Lower lobe of right lung (tissue), 2 donors: ENCODE measurements at places on chromosomes 6 and 20. TPM values are rescaled to one million over a fixed set of nuclear protein-coding genes. Genes with fewer than 3 reads are reported as not detected.
A peak's percentile ranks its signal among the peaks of the same experiment; 100 is the strongest.

DNA sequence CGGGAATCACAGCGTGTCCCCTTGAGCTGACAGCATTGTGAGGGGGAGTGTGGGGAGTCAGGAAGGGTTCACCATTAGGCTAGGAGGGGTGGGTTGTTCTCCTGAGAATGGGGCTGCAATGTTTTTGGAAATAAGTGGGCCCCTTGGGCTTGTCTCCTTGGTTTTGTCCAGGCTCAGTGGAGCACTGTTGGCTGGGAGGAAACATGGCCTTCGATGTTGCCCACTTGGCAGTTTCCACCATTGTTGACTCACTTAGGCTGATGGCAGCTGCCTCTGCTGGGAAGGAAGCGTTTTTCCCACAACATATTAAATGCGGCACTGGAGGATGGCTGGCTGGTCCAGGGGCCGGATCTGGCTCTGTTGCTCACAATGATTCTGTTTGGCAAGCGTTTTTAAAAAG, 512.1 kb downstream of the QKI start:
- no peak for DNase-seq

GRCh38 chr6:4587171-4587570, 189.0 kb upstream of the CDYL start:
- no peak for DNase-seq

GRCh38 chr20:18815194-18815942, 1.8 kb downstream of the SCP2D1 start:
- DNase-seq: no peak

GRCh38 chr6:114997813-114998292, 655.0 kb upstream of the HS3ST5 start:
- no peak for DNase-seq

DNA sequence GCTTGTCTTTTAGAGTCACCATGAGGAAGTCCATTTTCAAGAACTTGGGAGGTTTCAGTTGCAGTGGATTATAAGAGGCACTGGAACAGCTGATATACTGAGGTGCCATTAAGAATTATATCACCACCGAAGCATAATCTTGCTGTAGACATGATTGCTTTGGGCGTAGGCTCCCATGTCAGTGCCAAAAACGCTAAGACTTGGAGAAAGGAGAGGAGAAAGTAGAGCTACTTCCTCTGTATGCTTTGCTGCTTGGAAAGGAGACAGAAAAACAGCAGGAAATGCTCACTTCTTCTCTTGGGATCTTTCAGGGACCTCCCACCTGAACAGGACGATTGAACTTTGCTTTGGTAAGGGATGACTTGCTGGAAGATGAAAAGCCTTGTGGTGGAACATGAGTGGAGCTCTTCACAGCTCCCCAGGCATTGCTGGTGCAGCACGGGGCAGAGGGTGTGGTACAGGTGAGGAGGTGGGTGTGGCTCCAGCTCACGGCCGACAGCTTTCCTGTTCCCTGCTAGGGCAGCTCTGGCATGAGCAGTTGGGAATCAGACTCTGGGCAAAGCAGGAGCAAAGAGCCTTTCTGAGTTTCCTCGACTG, 190.4 kb upstream of the JAG1 start:
- DNase-seq: peak; percentile 59

DNA sequence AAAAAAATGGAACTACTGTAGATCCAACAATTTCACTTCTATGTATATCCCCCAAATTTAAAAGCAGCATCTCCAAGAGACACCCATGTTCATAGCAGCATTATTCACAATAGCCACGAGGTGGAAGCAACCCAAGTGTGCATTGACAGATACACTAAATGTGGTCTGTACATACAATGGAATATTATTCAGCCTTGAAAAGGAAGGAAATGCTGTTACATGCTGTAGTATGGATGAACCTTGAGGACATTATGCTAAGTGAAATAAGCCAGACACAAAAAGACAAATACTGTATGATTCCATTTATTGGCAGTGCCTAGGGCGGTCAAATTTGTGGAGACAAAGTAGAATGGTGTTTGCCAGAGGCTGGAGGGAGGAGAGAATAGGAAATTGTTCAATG, 34.2 kb downstream of the CAP2 start:
- no peak for DNase-seq

Gene HLA-DPA1
- 600 TPM for total RNA-seq

Gene NRM
- 10.0 TPM for total RNA-seq
